GM23248 (cell line): ENCODE measurements at places on chromosomes 16 and 17. TPM values are rescaled to one million over a fixed set of nuclear protein-coding genes. Genes with fewer than 3 reads are reported as not detected.

Gene FADS6
- not detected in 2 replicates for total RNA-seq

Gene FUS
- total RNA-seq: 22.5 and 28.3 TPM in 2 replicates

Gene KRTAP4-4
- not detected in 2 replicates for total RNA-seq

Gene SETD6
- 11.5 and 14.9 TPM in 2 replicates for total RNA-seq

Gene PRSS8
- not detected in 2 replicates for total RNA-seq

Gene GUCY2D
- total RNA-seq: 0.22 and 0.89 TPM in 2 replicates

Gene ESRP2
- 0.32 TPM in 1 of 2 replicates, not detected in the other for total RNA-seq

Gene TEX19
- not detected in 2 replicates for total RNA-seq

Gene ADORA2B
- total RNA-seq: 13.7 and 20.2 TPM in 2 replicates

Gene TBC1D3C
- not detected in 2 replicates for total RNA-seq

Gene COX4I1
- total RNA-seq: 310 and 390 TPM in 2 replicates

Gene SLC9A5
- total RNA-seq: 2.2 and 2.7 TPM in 2 replicates

Gene PYY
- total RNA-seq: not detected in 2 replicates

Gene C17orf67
- total RNA-seq: 1.3 TPM in 1 of 2 replicates, not detected in the other

Gene SYNGR3
- total RNA-seq: 0.22 and 0.76 TPM in 2 replicates

Gene FSCN2
- 2.3 and 3.2 TPM in 2 replicates for total RNA-seq

Gene MYH13
- total RNA-seq: not detected in 2 replicates

- DNase-seq: no peak
Measured at GRCh38 chr16:11791144-11791828, 5.8 kb downstream of the ZC3H7A start.

DNA sequence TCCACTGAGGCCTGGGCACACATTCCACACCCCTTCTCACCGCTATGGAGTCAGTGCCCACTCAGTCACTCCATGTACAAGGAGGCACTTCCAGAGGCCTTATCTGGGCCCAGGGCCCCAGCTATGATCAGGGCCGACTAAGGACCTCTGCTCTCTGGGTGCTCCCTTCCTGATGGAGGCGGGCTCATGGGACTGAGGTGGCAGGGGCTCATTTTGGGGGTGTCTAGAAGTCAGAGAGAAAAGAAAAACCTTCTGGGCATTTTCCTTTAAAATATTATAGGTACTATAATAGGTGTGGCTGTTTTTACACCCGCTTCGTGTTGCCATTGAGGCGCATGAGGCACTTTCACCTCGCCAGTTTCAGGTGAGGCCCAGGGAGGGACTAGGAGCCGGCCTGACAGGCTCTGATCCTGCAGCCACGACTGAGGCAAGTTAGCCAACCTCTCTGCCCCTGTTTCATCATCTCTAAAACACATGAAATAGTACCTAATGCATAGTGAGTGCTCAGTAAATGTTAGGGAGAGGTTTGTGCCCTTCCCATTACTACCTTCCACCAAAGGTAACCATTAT is 14.4 kb downstream of the B9D1 start:
- DNase-seq: no peak

DNA sequence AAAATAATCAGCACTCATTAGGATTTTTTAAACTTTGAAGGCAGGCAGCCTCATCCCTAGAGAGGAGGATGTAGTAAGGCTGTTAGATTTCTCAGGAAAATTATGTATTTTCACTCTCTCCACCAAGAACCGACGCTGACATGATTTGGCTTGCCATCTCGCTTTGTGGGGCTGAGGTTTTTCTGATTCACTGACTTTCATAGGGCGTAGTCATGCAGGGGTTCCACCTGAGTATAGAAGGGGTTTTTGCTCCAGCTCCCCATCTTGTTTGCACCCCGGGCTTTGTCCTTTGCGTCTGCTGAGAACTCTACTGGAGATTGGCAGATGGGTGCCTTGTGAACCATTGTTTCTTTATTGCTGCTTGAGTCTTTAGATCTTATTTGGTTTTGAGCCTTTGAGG is 20.2 kb downstream of the TOM1L1 start:
- DNase-seq: no peak

DNA sequence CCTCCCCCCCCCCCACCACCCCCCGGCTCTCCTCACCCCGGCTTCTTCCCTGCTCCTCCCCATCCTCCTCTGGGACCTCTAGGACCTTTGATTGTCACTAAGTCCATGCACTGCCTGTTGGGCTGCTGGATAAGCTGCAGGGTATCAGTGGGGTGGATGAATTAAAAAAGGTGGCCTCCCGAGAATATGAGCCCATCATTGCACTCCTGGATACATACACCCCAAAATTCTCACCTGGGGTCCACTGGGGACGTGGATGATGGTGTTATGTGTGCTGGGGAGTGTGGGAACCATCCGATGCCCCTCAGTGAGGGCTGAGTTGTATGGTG is 88.8 kb downstream of the IRF8 start:
- no peak for DNase-seq

- peak; percentile 99 for DNase-seq
Measured at GRCh38 chr16:89581045-89581695, 5.6 kb downstream of the CPNE7 start.

GRCh38 chr16:84607694-84608093 is 10.2 kb downstream of the COTL1 start:
- DNase-seq: no peak

DNA sequence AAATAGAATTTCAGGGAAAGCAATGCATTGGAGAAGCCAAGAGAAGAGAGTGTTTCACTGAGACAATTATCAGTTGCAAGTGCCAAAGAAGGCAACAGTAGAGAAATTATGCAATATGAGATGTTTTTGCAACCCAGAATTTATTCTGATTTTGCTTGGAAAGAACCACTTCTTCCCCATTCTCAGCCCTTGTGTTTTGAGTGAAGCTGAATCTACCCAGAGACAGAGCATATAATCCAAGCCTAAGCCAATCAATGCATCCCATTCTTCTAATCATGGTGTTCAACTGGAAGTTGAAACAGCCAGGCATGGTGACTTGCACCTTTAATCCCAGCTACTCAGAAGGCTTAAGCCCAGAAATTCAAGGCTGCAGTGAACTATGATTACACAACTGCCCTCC is 6.9 kb upstream of the SCNN1G start:
- no peak for DNase-seq

DNA sequence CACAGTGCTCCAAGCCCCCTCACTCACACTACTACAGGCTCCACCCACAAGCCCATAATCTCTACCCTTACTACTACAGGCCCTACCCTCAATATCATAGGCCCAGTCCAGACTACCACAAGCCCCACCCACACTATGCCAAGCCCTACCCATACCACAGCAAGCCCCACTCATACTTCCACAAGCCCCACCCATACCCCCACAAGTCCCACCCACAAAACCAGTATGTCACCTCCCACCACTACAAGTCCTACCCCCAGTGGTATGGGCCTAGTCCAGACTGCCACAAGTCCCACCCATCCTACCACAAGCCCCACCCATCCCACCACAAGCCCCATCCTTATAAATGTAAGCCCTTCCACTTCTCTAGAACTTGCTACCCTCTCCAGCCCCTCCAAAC is 13.8 kb downstream of the RIPOR1 start:
- DNase-seq: peak; percentile 77

- DNase-seq: peak; percentile 66
Measured at GRCh38 chr16:51161440-51162195, 10.5 kb upstream of the SALL1 start.

GRCh38 chr17:74528491-74529199 is 2.6 kb downstream of the CD300LB start:
- peak; percentile 49 for DNase-seq

DNA sequence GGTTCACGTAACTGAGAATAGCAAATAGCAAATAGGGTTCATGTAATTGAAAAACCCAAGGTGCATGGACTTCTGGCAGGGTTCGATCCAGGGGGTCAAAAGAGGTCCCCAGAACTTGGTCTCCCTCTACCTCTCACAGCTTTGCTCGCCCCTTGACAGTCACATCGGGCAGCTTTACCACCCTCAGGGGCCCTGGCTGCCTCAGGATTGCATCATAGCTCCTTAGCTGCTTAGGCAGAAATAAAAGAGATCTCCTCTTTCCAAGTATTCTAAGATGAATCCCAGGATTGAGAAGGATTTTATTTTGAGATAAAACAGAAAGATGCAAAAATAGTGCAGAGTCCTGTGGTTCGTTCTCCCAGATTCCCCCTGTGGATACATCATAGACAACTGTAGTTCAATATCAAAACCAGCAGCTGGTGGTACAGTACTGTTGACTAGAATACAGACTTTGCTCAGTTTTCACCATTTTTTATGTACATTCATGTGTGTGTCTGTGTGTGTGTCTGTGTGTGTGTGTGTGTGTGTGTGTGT is 12.8 kb downstream of the ADGRG3 start:
- DNase-seq: no peak

- DNase-seq: peak; percentile 4
Measured at GRCh38 chr17:69810326-69810965, 264.6 kb upstream of the KCNJ16 start.

- no peak for DNase-seq
Measured at GRCh38 chr16:25735645-25736044, 43.9 kb downstream of the HS3ST4 start.

- DNase-seq: no peak
Measured at GRCh38 chr17:10117581-10118001, 80.8 kb downstream of the GAS7 start.

DNA sequence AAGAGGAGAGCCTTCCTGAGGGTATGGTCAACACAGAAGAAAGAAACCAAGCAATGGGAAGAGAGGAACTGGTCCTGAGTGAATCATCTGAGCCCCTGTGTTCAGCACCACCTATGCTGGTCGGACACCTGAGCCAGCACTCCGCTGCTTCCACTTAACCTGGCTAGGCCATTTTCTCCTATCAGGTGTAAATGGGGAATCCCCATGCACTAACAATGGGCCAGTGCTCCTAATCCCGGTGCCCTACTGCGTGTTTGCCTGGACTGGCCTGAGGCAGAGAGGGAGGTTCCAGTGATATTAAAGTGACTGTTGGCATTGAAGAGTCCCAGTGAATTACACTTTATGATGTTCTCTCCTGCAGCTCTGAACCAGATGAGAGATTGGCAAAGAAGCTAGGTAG is 34.4 kb upstream of the XYLT2 start:
- no peak for DNase-seq

GRCh38 chr16:80954985-80955384 is 51.7 kb downstream of the CMC2 start:
- no peak for DNase-seq

DNA sequence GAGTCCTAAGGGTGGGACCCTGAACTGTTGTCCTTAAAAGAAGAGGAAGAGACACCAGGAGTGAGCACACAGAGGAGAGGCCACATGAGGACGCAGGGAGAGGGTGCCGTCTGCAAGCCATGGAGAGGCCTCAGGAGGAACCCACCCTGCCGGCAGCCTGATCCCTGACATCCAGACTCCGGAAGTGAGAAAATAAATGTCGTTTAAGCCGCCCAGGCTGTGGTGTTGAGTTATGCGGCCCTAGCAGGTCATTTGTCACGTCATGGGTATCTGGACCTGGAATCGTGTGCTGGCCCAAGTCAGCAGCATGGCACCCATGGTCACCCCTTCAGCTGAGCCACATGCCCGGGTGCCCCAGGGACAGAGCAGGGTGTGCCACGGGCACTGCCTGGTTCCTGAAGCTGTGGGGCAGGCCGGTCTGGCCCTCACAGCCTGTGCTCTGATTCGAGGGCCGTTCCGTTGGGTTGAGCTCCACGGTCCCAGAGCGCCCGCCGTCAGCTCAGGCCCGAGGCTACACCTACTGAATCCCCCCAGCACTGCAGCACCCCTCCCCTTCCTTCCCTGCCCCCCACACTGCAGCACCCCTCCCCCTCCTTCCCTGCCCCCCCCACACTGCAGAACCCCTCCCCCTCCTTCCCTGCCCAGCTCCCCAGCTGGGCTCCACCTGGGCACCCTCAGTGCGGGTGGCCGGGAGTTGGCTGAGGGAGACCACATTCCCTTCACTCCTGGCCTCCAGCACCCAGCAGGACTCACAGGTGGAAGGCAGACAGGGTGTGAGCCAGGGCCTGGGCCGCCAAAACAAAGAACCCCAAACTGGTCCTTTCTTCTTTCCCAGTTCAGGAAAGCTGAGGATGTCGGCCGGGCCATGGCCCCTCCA is 2.7 kb upstream of the CCDC57 start:
- peak; percentile 76 for DNase-seq

- peak; percentile 44 for DNase-seq
Measured at GRCh38 chr16:49644145-49644463, 211.8 kb downstream of the ZNF423 start.
